ENCODE measurements at places on chromosomes 6 and 20.

GRCh38 chr6:3328796-3329195, 70.0 kb downstream of the PSMG4 start:
- DNase-seq, result no peak

DNA sequence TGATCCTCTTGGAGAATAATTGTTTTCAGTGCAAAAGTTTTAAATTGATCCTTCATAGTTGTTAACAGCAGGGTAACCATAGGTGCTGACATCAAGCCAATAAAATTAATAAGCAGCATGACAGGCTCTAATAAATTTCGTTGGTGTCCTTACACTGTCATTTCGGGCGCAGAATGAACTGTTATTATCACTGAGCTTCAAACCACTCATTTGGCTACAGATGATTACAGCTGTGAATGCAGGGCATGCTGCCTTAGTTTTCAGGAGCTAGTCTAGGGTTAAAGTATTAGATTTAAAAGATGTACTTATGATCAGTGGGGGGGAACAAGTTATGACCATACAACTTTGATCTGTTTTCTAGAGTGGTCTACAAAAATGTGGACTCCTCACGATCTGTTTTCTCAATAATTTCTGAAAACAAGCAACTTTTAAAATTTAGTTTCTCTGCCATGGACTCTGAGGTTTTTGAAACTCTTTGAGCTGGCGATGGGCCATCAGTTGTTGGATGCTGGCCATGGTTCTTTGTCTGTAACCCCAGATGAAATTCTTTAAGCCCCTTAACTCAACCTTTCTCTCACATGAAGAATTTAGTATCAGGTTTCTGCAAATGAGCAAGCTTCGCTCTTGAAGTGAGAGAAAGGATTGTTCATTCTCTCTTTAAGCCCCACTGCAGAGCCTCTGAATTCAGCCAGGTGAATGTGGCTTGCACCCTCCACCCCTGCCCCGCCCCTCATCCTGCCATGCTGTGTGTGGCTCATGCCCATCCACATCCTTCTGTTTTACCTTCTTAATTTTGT, 99.1 kb upstream of the MTHFD1L start:
- no peak for DNase-seq

- no peak for DNase-seq
Measured at GRCh38 chr6:157813750-157814455, 9.1 kb upstream of the SNX9 start.

- no peak for DNase-seq
Measured at GRCh38 chr20:17059465-17059864, 167.4 kb upstream of the PCSK2 start.

- no peak for DNase-seq
Measured at GRCh38 chr6:141216726-141217125, 916.0 kb upstream of the GJE1 start.

GRCh38 chr6:5565971-5566370, 304.7 kb downstream of the FARS2 start:
- DNase-seq, result no peak

- DNase-seq, result no peak
Measured at GRCh38 chr20:14401479-14402138, 64.2 kb upstream of the FLRT3 start.

- DNase-seq, result no peak
Measured at GRCh38 chr6:119902681-119903080, 553.1 kb upstream of the MAN1A1 start.

DNA sequence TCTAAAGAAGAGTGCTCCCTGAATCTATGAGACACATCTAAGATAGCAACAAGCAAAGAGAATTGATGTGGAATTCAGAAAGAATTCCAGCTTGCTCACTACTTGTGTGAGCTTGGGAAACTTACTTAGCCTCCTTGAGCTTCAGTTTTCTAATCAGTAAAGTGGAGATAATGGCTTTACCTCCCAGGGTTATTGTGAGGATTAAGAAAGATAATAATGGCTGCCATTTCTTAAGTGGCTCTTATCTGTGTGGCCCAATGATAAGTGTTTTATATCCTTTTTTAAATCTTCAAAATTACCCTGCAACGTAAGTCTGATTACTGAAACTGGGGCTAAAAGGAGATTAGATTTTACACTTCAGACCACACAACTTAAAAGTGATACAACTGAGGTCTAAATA, 418.5 kb downstream of the LMBRD1 start:
- no peak for DNase-seq

DNA sequence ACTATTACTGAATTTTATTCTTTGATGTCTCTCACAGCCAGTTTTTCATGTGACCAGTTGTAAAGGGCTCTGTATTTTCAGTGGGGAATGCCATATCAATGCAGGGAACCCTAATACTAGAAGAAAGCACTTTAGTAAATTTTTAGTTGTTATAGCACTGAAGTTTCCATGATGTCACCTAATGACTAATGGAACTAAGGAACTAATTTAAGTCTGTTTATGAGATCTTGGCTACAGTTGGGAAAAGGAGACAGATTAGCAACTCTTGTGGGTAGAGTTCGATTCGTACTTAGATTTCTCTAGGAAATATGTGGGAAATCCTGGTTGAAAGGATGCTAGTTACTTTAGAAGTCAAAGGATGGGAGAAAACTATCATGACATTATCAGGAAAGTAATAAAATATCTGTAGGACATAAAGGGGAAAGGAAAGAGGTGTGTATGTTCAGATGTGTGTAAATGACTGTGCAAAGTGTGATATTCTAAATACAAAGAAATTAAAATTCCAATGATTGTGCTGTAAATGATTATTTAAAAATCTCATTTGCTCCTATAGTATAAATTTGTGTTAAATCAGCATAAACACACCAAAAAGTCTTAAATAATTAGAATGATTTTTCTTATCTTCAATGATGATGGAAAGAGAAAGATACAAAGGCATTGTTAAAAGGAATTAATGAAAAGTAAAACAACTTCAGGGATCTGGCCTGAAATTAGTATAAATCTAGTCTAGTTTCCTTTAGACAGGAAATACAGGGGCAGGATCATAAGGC, 103.4 kb downstream of the LRRC1 start:
- DNase-seq, result no peak

GRCh38 chr6:44016131-44016870, 111.0 kb downstream of the MRPL14 start:
- DNase-seq, result no peak

GRCh38 chr6:121794630-121795029, 359.2 kb downstream of the GJA1 start:
- DNase-seq, result no peak

- DNase-seq, result no peak
Measured at GRCh38 chr6:20182926-20183521, 29.2 kb downstream of the MBOAT1 start.

GRCh38 chr20:1900321-1900801, 5.2 kb downstream of the SIRPA start:
- DNase-seq, result no peak
